ENCODE measurements at places on chromosomes 1 and 21.
A peak's percentile ranks its signal among the peaks of the same experiment; 100 is the strongest.

- H3K27ac ChIP-seq, result no peak overlapping the region
Observed at GRCh38 chr1:232477728-232478127, 152.2 kb downstream of the SIPA1L2 start.

DNA sequence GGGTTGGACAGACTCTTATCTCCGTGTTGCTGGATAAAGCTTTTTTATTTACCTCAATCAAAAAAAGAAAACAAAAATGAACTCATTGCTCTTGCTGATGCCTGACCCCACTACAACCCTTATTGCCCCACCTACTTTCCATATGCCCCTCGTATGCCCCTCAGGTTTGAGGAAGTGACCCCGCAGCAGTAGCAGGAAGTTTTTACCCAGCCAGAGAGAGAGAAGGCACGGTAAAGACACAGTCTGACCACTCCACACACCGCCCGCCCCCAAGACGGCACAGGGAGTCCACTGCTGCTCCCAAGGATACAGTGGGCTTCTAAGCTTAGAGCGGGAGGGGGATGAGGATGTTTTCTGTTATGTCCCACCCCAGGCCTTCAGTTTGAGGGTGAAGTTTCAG, 9.8 kb downstream of the PLEKHO1 start:
- H3K4me1 ChIP-seq, result peaks cover 77% of the 10 kb centered on the region
- peak overlapping the region; percentile 8 for H3K27ac ChIP-seq
- DNase-seq, result no peak
- no peak overlapping the region for H3K4me3 ChIP-seq
- H3K27me3 ChIP-seq, result no peaks in the 10 kb centered on the region

GRCh38 chr1:87495147-87495546, 166.5 kb downstream of the LMO4 start:
- H3K4me1 ChIP-seq, result no peaks in the 10 kb centered on the region
- no peak for DNase-seq
- H3K27ac ChIP-seq, result no peak overlapping the region

DNA sequence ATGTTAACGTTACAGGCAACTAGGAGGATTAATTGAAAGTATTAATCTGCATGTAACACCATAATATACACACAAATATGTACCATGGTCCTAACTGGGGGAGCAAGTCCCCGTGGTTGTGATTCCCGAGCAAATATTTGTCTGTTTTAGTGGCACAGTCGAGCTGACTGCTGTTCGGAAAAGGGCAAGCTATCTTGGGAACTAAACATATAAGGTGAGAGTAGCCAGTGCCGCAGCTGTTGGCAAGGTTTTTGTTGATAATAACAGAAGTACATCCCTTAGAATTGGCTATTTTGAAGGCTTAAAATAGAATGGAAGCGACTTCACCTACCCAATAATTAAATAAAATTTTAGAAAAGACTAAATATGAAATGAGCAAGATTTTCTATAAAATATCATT, 45.5 kb downstream of the UCHL5 start:
- H3K4me1 ChIP-seq, result no peaks in the 10 kb centered on the region
- no peak overlapping the region for H3K27ac ChIP-seq

GRCh38 chr21:46007492-46007868, 25.9 kb downstream of the COL6A1 start:
- DNase-seq, result peak; percentile 5
- no peaks in the 10 kb centered on the region for H3K4me1 ChIP-seq
- peaks cover 5% of the 10 kb centered on the region for H3K36me3 ChIP-seq
- no peak overlapping the region for H3K4me3 ChIP-seq
- no peak overlapping the region for H3K27ac ChIP-seq
- peaks cover under 1% of the 10 kb centered on the region for H3K27me3 ChIP-seq

DNA sequence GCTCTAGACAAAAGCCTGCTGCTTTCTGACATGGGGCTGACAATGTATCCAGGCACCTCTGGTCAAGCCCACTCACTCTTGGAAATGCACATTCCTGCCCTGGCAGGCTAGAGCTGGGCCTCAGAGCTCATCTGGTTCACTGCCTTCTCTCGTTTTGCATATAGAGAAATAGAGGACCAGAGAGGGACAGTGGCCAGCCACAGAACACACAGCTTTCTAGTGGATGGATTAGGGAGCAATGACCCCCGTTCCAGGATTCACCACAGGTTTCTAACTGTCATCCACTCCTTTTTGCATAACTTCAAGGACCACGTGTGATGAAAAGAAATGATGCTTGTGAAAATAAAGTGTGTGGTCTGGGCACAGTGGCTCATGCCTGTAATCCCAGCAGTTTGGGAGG, 129.6 kb upstream of the IGSF21 start:
- H3K27ac ChIP-seq, result no peak overlapping the region
- H3K4me1 ChIP-seq, result no peaks in the 10 kb centered on the region
- no peak overlapping the region for H3K4me3 ChIP-seq
- H3K36me3 ChIP-seq, result no peaks in the 10 kb centered on the region
- DNase-seq, result no peak

- no peaks in the 10 kb centered on the region for H3K36me3 ChIP-seq
- no peak overlapping the region for H3K27ac ChIP-seq
- no peaks in the 10 kb centered on the region for H3K27me3 ChIP-seq
- DNase-seq, result no peak
- H3K4me3 ChIP-seq, result no peak overlapping the region
Observed at GRCh38 chr1:188958461-188959115, 1519.1 kb downstream of the BRINP3 start.

- H3K27ac ChIP-seq, result no peak overlapping the region
- no peaks in the 10 kb centered on the region for H3K4me1 ChIP-seq
- no peak for DNase-seq
- no peak overlapping the region for H3K4me3 ChIP-seq
- no peaks in the 10 kb centered on the region for H3K27me3 ChIP-seq
Observed at GRCh38 chr1:53249706-53250105, 11.4 kb upstream of the MAGOH start.

- H3K36me3 ChIP-seq, result no peaks in the 10 kb centered on the region
- DNase-seq, result peak; percentile 34
- H3K4me1 ChIP-seq, result no peaks in the 10 kb centered on the region
- H3K27me3 ChIP-seq, result peaks cover 2% of the 10 kb centered on the region
Observed at GRCh38 chr21:34510148-34511142, 1.6 kb downstream of the KCNE1 start.

DNA sequence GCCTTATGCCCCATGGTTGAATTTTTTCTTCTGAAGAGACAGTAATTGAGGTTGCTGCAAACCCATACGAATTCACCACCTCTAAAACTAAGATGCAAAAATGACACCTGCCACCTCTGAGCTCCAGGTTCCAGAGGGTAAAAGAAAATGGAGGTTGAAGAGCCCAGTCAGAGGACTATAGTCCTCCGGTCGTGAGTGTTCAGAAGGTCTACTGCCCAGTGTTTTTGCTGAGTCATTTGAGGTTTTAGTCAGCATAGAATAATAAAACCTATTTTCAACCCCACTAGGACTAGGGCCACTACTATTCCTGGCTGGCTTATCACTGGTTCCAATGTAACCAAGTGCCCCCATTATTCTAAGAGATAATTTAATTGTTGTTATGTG, 12.9 kb upstream of the SLAMF7 start:
- no peak overlapping the region for H3K27ac ChIP-seq
- no peak for DNase-seq
- H3K4me3 ChIP-seq, result no peak overlapping the region
- H3K27me3 ChIP-seq, result no peaks in the 10 kb centered on the region
- peaks cover 26% of the 10 kb centered on the region for H3K4me1 ChIP-seq
- no peaks in the 10 kb centered on the region for H3K36me3 ChIP-seq

DNA sequence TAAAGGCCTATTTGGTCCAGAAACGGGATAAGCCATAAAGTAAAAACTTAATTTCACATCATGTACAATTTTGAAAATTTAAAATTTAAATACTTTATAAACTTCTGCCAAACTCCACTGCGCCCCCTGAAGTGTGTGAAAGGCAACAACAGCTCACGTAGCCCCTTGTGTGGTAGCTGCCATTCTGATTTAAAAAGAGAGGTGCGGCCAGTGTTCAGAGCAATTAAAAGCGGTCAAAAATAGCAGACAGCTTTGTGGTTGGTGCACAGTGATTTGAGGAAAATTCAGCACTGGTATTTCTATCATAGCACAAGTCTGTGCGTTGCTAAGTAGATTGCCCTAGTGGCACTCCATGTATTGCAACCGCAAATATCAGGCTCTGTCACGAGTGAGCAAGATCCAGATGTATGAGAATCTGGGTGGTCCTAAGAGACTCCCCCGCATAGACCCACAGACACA, 122.5 kb downstream of the ATG4C start:
- H3K4me1 ChIP-seq, result peaks cover 2% of the 10 kb centered on the region
- H3K36me3 ChIP-seq, result no peaks in the 10 kb centered on the region
- DNase-seq, result no peak

GRCh38 chr1:55559842-55560241, 344.7 kb upstream of the USP24 start:
- no peaks in the 10 kb centered on the region for H3K36me3 ChIP-seq
- H3K27me3 ChIP-seq, result no peaks in the 10 kb centered on the region

DNA sequence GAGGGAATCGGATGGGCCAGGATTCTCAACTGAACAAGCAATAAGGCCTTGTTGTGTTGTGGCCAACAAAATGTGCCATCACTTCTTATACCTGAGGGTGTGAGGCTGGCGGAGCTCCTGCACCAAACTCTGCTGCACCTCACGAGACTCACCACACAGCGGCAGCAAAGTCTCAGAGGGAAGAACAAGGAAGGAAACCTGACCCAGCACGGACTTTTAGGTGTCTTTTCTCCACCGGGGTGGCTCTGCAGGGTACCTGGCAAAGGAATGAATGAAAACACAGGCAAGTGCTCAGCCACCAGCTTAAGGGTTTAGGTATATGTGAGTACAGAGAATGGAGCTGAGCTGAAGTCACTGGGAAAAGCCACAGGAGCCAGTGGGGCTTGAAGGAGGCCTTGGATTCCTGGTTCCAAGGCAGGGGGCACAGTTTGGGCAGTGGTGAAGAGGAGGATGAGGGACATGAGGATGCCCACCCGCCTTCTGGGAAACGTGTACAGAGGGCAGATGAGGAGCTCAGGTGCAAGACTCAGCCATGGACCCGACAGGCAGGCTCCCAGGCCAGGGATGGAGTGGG, 31.1 kb upstream of the HSD3B1 start:
- H3K4me1 ChIP-seq, result peaks cover 1% of the 10 kb centered on the region
- DNase-seq, result peak; percentile 29
- no peaks in the 10 kb centered on the region for H3K27me3 ChIP-seq
- H3K27ac ChIP-seq, result no peak overlapping the region
- H3K36me3 ChIP-seq, result no peaks in the 10 kb centered on the region
- H3K4me3 ChIP-seq, result no peak overlapping the region

GRCh38 chr1:57258557-57259325, 165.1 kb downstream of the DAB1 start:
- no peaks in the 10 kb centered on the region for H3K27me3 ChIP-seq
- H3K4me3 ChIP-seq, result no peak overlapping the region
- H3K36me3 ChIP-seq, result no peaks in the 10 kb centered on the region

DNA sequence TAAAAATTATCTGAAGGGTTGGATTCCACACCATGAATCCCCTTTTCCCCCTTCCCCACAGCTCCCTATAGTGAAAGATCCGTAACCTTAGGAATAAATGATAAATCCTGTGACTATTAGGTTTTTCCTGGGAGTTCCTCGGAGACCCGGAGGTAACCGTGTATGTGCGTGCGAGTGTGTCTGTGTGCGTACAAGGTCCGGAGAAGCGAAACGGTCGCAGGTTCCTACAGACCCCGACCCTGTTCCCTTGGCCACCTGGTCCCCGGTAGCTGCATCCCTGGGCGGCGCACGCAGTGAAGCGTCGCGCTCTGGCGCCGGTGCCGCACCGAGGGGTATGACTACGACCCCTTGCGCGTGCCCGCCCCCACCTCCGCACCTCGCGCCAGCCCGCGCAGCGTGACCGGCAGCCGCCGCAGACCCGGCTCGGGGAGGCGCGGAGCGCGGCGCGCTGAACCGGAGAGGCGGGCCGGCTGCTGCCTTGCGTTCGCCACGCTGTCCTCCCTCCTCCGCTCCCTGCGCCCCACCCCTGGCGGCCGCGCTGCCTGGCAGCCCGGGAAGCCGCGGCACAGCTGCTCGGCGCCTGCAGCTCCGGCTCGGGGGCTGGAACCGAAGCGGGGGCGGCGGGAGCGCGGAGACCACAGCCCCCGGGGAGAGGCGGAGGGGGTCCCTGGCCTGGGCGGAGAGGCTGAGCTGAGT, at the start of gene AK5:
AK5 (plus strand) TSS at position 529 of the 696 bp plus-strand sequence. CDS start 295 bp downstream, outside the sequence.
- H3K4me1 ChIP-seq, result peaks cover 21% of the 10 kb centered on the region
- H3K36me3 ChIP-seq, result no peaks in the 10 kb centered on the region
- peaks cover 37% of the 10 kb centered on the region for H3K27me3 ChIP-seq
- no peak within 1 kb of the TSS for H3K27ac ChIP-seq
- DNase-seq, result peak; percentile 27

Measured in activated CD4-positive, alpha-beta memory T cell treated with anti-CD3 and anti-CD28 coated beads, Interleukin-2, amount 10 ng/mL, durations not matched to agents 7 days and 5 days (primary cell).